ENCODE measurements at places on chromosomes 7 and 10. TPM values are rescaled to one million over a fixed set of nuclear protein-coding genes. Genes with fewer than 3 reads are reported as not detected.

The FAM237B gene
- total RNA-seq = not detected

The HOXA9 gene
- total RNA-seq = not detected

The GNAT3 gene
- total RNA-seq = 4.0 TPM

The PSPH gene
- total RNA-seq = 16.2 TPM

The TCAF2 gene
- total RNA-seq = 4.8 TPM

The GRM3 gene
- total RNA-seq = not detected

The SLC16A9 gene
- total RNA-seq = 9.5 TPM

The ZNF425 gene
- 4.7 TPM for total RNA-seq

The IGF2BP3 gene
- 37.7 TPM for total RNA-seq

The KCNIP2 gene
- 0.92 TPM for total RNA-seq

The ZNF655 gene
- total RNA-seq = 106 TPM

The HKDC1 gene
- 0.51 TPM for total RNA-seq

The MOSPD3 gene
- 4.4 TPM for total RNA-seq

The TFR2 gene
- total RNA-seq = 1.3 TPM

The AGAP6 gene
- 4.3 TPM for total RNA-seq

The PTER gene
- 9.6 TPM for total RNA-seq

The TMEM196 gene
- total RNA-seq = not detected

The PGAM2 gene
- total RNA-seq = 433 TPM

The ZC3HAV1L gene
- total RNA-seq = 40.6 TPM

The ABCA13 gene
- 0.72 TPM for total RNA-seq

The TMEM176B gene
- total RNA-seq = 27.5 TPM

The BPGM gene
- total RNA-seq = 36.3 TPM

The AP4M1 gene
- 19.7 TPM for total RNA-seq

The IFIT1B gene
- 0.92 TPM for total RNA-seq

The ODAD2 gene
- total RNA-seq = 1.0 TPM

The MOGAT3 gene
- total RNA-seq = not detected

The UPK3B gene
- total RNA-seq = 2.2 TPM

The CALHM3 gene
- total RNA-seq = not detected

The CPA5 gene
- 0.31 TPM for total RNA-seq

The FAM180A gene
- 1.4 TPM for total RNA-seq

The MBL2 gene
- not detected for total RNA-seq

The UPK3BL2 gene
- total RNA-seq = 20.6 TPM

The KCNH2 gene
- 16.5 TPM for total RNA-seq

The JAKMIP3 gene
- total RNA-seq = 1.0 TPM

The POLD2 gene
- 62.7 TPM for total RNA-seq

The AVL9 gene
- 39.8 TPM for total RNA-seq

The SPDYE16 gene
- 0.72 TPM for total RNA-seq

The ORAI2 gene
- total RNA-seq = 19.8 TPM

The UCMA gene
- total RNA-seq = not detected

The TCF7L2 gene
- total RNA-seq = 17.2 TPM

The NPFFR1 gene
- not detected for total RNA-seq

The ERVW-1 gene
- not detected for total RNA-seq

The FRAT1 gene
- 1.6 TPM for total RNA-seq

The CALHM1 gene
- 0.10 TPM for total RNA-seq

The EMX2 gene
- 1.9 TPM for total RNA-seq

The TAS2R39 gene
- total RNA-seq = not detected

The DRGX gene
- not detected for total RNA-seq

The TSPAN12 gene
- 53.9 TPM for total RNA-seq

Data from tongue (tissue), 3 donors.